ENCODE measurements at places on chromosomes 3 and 15. TPM values are rescaled to one million over a fixed set of nuclear protein-coding genes. Genes with fewer than 3 reads are reported as not detected.

Gene VGLL3
- total RNA-seq, result 21.2 TPM

Gene PIF1
- 4.3 TPM for total RNA-seq

Gene SLC9A9
- total RNA-seq, result 18.3 TPM

Gene RSL24D1
- 103 TPM for total RNA-seq

Gene GOLGA6L10
- 0.44 TPM for total RNA-seq

Gene SEMA5B
- total RNA-seq, result 17.7 TPM

Gene KNG1
- 0.13 TPM for total RNA-seq

Gene DLG1
- total RNA-seq, result 43.7 TPM

Gene SPINT1
- 0.40 TPM for total RNA-seq

Gene RMDN3
- total RNA-seq, result 12.7 TPM

Gene TTLL13
- total RNA-seq, result 0.09 TPM

Gene PLIN1
- total RNA-seq, result 0.13 TPM
